ENCODE measurements at places on chromosomes 1 and 21.

- DNase-seq, result no peak
Observed at GRCh38 chr1:247118946-247119446, 14.8 kb upstream of the ZNF669 start.

GRCh38 chr1:92784021-92784638, 778 bp downstream of the EVI5 start:
- DNase-seq, result peak; percentile 5

- DNase-seq, result no peak
Observed at GRCh38 chr1:47839433-47839760, 157.8 kb downstream of the TRABD2B start.

- DNase-seq, result no peak
Observed at GRCh38 chr1:54153535-54154439, 987 bp upstream of the CDCP2 start.
